ENCODE measurements at places on chromosomes 11 and 22.

GRCh38 chr11:70930215-70930614 lies 322.2 kb downstream of the SHANK2 start:
- no peak for DNase-seq

- DNase-seq: no peak
These were observed 83.9 kb downstream of the RRAS2 start for GRCh38 chr11:14275076-14275475.

- no peak for DNase-seq
These were observed 25.4 kb downstream of the MS4A10 start for GRCh38 chr11:60810569-60810968.

- no peak for DNase-seq
These were observed 144.8 kb downstream of the FEZ1 start for GRCh38 chr11:125351033-125351867.

DNA sequence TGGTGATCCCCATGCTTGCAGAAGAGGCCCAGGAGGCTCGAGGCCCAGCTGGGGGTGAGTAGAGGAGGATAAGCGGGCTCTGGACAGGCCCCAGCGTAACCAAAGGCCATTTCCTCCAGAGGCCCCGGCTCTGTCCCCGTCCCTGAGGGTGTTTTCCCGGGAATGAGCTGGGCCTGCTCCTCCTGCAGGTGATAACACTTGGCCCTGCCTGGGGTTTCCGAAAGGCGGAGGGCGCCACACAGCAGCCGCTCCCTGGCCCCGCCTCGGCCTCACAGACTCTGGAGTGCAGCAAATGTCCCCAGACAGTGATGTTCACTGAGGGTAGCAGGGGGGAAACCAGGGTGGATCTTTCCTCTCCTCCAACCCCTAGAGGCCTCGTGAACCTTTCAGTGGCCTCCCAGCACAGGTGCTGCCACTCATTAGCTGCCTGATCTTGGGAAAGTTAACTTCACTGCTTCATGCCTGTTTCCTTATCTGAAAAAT lies 10.5 kb upstream of the MGAT3 start:
- DNase-seq: no peak
